ENCODE measurements at places on chromosomes 1 and 21.

GRCh38 chr1:106072909-106073600 lies 983.4 kb upstream of the PRMT6 start:
- no peak for DNase-seq

DNA sequence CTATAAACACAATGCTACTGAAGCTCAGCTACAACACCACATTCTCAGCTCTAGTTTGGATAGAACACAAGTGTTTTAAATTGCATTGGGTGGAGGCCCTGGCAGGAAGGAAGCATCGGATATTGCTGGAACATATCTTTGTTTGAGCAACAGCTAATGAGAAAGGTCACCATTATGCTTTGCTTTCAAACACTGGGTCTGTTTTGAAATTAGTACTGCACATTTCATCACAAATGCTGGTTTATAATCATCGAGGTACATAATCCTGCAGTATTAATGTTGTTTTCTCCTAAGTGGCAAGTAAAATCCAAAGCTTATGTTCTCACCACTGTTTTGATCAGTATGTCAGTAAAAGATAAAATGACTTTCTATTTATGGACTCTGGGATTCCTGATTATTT lies 61.5 kb upstream of the ARHGAP29 start:
- no peak for DNase-seq

- DNase-seq, result no peak
Measured at GRCh38 chr21:28439788-28440187, 552.9 kb downstream of the LTN1 start.

DNA sequence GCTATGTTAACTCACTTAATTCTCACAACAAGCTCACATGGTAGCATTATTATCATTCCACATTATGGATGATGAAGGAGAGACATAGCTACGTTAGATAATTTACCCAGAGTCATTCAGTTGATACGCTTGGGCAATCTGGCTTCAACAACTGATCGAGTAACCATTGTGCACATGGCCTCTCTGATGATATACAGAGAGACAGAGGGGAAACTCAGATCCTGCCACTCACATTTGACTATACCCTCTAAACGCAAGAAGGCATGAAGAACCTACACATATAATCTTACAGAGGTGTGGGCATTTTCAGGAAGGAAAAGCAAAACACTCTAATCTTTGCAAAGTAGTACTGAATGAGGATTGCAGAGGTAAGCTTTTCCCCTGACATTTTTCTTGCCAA lies 360.1 kb downstream of the BARHL2 start:
- no peak for DNase-seq

GRCh38 chr1:175822580-175822979 lies 79.2 kb upstream of the TNR start:
- DNase-seq, result no peak

GRCh38 chr1:88321706-88322105 lies 362.4 kb upstream of the PKN2 start:
- no peak for DNase-seq

DNA sequence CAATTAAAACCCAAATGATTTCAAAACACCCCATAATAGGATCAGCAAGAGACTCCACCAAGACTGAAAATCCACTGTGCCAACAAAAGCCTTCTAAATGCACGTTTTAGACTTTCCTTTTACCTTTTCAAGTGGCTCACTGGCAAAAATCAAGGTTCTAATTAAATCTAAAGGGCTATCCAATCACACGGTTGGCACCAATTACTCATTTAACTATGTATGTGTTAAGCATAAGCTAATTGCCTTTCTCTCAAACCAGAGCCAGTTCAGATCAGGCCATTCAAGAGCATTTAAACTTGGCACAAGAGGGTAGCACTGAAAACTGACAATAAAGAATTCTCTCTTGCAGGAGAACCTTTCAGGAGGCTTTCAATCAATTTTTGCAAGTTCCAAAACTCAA lies 139.5 kb downstream of the RGS7 start:
- DNase-seq, result no peak

DNA sequence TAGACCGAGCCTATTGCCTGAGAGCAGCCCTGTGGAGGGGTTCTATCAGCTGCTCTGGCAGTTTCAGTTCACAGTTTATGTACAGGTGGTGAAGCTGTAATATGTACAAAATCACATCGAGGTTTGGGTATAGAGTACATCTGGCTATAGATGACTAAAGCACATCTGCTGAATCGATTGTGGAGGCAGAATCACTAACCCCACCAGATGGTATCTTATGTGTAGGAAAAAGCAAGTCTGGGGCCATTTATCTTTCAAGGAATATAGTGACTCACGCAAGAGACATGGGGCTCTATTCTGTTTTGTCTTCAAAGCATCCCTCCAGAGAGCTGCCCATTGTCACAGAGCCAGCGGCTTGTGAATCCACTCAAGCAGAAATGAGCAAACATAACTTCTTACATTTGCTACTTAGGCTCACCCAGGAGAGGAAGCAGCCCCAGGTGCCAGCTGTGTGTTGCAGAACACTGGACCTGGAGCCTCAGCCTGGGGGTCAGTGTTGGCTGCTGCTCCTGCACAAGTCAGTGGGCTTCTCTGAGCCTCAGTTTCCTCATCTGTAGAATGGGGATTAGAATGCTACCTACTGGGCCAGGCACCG lies 21.3 kb downstream of the MIIP start:
- DNase-seq, result no peak

- no peak for DNase-seq
Measured at GRCh38 chr1:203871114-203871880, 9.9 kb downstream of the SNRPE start.

DNA sequence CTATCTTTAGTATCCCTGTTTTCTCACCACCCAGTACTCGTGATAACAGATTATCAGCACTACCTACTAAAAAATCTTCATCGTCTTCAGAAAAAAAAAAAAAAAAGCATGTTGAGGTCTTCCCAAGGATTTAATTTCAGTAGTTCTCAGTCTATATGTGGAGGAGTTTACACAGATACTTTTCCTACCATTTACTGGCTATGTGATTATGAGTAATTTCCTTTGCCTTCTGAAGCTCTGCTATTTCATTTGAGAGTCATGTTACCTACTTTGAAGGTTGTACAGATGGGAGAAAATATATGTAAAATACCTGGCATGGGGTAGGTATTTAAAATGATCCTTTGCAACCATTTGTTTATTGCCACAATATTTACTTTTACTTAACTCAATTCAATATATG lies 399.7 kb downstream of the NEGR1 start:
- DNase-seq, result no peak

DNA sequence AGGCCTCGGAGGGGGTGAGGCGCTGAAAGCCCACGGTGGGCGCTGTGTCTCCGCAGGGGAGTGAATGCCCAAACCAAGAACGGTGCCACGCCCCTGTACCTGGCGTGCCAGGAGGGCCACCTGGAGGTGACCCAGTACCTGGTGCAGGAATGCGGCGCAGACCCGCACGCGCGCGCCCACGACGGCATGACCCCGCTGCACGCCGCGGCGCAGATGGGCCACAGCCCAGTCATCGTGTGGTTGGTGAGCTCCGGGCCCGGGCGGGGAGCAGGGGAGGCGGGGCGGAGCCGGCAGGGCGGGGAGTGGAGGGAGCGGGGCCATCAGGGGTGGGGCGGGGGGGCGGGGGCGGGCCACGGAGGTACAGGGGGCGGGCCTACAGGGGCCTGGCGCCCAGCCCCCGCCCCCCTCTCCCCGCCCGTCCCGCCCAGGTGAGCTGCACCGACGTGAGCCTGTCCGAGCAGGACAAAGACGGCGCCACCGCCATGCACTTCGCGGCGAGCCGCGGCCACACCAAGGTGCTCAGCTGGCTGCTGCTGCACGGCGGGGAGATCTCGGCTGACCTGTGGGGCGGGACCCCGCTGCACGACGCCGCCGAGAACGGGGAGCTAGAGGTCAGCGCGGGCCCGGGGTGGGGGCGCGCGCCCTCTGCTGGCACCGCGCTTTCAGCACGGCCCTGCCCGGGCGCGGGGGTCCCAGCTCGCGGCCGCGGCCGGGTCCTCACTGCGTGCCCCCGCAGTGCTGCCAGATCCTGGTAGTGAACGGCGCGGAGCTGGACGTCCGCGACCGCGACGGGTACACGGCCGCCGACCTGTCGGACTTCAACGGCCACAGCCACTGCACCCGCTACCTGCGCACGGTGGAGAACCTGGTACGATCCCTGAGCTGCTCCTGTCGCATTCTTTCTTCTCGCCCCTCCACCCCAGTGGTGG lies 15.9 kb downstream of the ESPN start:
- peak; percentile 71 for DNase-seq

GRCh38 chr1:160614410-160614809 lies 32.4 kb downstream of the SLAMF1 start:
- no peak for DNase-seq

GRCh38 chr1:236002572-236002971 lies 62.3 kb downstream of the NID1 start:
- no peak for DNase-seq
